ENCODE measurements at places on chromosomes 4 and X. TPM values are rescaled to one million over a fixed set of nuclear protein-coding genes. Genes with fewer than 3 reads are reported as not detected.

GRCh38 chr4:155319516-155319915, 57.2 kb downstream of the MAP9 start:
- no peaks in the 10 kb centered on the region for H3K36me3 ChIP-seq
- no peak overlapping the region for H3K27ac ChIP-seq

DNA sequence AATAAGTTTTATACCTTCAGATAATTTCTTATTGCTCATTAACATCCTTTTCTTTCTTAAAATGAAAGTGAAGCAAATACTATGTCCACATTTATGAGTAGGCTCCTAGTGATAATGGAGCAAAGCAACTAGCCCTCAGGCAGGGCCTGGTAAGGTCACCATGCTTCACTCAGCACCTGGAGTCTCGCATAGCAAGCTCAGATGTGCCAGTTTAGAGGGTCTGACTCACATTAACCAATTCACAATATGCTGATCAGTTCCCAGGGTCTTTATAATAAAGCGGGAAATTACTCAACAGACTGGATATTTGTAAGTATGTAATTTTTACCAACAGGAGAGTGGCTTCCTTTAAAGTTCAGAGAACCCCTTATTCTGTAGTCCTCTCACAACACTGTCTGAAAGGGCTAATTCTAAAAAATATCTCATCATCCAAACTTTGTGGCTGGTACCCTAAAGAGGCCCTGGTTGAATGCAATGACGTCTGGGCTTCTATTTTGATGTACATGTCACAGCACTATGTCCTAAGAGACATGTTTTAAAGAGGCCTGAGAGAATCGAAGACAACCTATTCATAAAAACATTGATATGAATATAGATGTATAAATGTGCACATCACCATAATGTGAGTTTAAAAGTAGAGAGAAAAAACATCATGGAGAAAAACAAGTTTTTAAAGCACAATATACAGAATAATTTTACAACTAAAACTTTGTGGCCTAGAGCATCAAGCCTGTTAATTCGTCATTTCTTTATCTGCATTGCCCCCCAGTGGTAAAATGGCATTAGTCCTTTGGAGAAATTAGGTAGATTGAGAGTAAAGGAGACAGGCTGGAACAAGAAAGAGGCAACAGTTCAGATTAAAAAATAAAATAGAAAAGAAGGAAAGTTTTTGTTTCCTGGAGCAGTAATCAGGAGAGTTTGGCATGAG, 44.3 kb downstream of the IL21 start:
- no peaks in the 10 kb centered on the region for H3K27me3 ChIP-seq
- H3K27ac ChIP-seq, result no peak overlapping the region
- DNase-seq, result no peak
- H3K4me1 ChIP-seq, result no peaks in the 10 kb centered on the region
- H3K36me3 ChIP-seq, result no peaks in the 10 kb centered on the region

DNA sequence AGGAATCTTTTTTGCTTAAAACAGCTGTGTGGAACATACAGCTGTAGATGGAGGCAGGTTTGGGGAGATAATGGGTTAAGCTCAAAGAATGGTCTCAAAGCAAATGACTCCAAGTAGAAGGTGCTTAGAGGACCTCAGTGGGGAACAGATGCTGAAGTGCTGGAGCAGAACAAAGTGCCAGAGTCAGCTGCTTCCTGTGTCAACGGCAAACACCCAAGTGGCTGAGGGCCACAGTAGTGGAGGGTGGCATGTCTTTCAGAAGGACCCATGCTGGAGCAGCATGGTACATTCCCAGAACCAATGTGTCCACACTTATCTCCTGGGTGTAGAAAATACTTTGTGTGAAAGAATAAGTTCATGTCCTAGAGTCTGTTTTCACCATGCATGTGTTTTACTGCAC, 197.5 kb downstream of the CCNG2 start:
- no peaks in the 10 kb centered on the region for H3K27me3 ChIP-seq
- no peak for DNase-seq
- H3K36me3 ChIP-seq, result no peaks in the 10 kb centered on the region
- no peaks in the 10 kb centered on the region for H3K4me1 ChIP-seq
- H3K27ac ChIP-seq, result no peak overlapping the region

DNA sequence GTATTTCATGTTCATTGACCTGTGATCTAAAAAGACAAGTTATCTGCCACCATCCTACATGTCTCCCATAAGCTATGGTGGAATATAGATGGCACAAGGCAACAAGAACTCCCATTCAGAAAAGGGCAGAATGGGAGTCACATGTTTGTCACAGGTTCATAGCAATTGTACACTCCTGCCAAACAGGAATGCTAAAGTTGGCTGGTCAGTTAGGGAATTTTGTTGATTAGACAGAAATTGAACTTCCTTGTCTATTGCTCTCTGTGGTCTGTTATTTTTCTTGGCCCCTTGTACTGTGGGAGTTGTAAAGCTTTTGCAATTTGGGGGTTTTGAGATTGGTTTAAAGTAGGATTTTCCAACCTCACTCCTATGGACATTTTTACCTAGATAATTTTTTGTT, 101.7 kb upstream of the SOD3 start:
- no peak overlapping the region for H3K27ac ChIP-seq
- no peak overlapping the region for H3K4me3 ChIP-seq
- H3K27me3 ChIP-seq, result no peaks in the 10 kb centered on the region
- H3K4me1 ChIP-seq, result no peaks in the 10 kb centered on the region
- H3K36me3 ChIP-seq, result no peaks in the 10 kb centered on the region

DNA sequence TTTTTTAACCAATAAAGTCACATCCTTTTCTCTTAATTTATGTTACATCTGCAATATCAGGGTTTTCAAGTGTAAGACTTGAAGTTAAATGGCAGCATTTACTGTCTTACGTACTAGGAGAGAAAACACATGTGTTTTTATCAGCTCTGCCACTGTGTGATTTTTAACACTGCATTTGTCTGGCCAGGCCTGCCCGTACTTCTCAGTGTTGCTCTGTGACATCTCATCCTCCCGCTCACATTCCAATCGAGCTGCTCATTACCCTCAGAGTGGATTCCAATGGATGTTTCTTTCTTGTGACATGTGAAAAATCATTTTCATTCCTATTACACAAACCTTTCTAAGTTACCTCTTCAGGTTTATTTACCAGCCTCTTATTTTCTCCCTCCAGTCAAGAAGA, 420.3 kb downstream of the FAT4 start:
- H3K27me3 ChIP-seq, result no peaks in the 10 kb centered on the region
- peak; percentile 23 for DNase-seq
- H3K27ac ChIP-seq, result no peak overlapping the region
- no peaks in the 10 kb centered on the region for H3K36me3 ChIP-seq

DNA sequence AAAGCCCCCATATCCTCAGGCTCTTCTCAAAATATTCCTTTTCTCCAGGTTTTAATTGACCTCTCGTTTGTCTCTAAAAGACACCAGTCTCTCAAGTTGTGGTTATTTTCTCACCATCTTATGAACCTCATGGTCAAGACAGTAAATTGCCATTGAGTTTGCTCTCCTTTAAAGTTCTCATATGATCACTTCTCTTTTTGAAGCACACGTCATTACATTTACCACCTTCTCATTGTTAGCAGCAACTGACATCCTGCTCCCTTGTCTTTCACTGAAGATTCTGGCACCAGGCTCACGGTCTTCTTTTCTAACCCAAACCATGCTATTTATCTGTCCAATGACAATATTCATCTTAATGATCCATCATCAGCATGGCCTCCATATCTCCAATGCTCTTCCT, 324.2 kb downstream of the TMA16 start:
- H3K27me3 ChIP-seq, result no peaks in the 10 kb centered on the region
- no peak overlapping the region for H3K27ac ChIP-seq
- no peak overlapping the region for H3K4me3 ChIP-seq
- H3K4me1 ChIP-seq, result no peaks in the 10 kb centered on the region
- no peak for DNase-seq

XK gene
- 9.3 TPM for total RNA-seq

DNA sequence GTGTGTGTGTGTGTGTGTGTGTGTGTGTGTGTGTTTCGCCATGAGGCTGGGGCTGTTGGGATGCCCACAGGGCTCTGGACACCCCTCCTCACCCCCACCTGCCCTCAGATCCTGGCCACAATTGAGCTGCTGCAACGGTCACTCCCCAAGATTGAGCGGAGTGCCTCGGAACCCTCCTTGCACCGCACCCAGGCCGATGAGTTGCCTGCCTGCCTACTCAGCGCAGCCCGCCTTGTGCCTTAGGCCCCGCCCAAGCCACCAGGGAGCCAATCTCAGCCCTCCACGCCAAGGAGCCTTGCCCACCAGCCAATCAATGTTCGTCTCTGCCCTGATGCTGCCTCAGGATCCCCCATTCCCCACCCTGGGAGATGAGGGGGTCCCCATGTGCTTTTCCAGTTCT, 10.2 kb downstream of the ARAF start:
- H3K36me3 ChIP-seq, result peaks cover 8% of the 10 kb centered on the region
- no peak overlapping the region for H3K4me3 ChIP-seq
- no peak for DNase-seq
- H3K27me3 ChIP-seq, result no peaks in the 10 kb centered on the region

ZAR1 gene
- total RNA-seq, result not detected

DNA sequence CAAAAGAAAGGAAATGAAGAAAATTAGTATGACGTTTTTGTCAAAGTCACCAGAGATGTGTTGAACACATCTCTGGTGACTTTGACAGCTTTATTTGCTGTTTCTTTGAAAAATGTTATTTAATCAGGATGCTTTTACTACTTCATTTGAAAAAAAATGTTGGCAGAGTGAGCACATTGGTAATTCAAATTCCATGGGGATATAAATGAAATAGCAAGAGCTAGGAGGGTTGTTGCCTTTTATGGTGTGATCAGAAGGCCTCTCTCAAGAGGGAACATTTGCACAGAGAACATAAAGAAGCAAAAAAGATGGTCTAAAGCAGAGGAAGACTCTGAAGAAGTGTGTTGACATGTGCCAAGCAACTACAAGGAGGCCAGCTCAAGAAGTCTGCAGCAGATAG, 46.6 kb upstream of the CXCL8 start:
- H3K27me3 ChIP-seq, result no peaks in the 10 kb centered on the region
- H3K36me3 ChIP-seq, result no peaks in the 10 kb centered on the region
- no peaks in the 10 kb centered on the region for H3K4me1 ChIP-seq
- H3K4me3 ChIP-seq, result no peak overlapping the region

- DNase-seq, result no peak
- H3K4me3 ChIP-seq, result no peak overlapping the region
- no peaks in the 10 kb centered on the region for H3K36me3 ChIP-seq
- H3K27me3 ChIP-seq, result no peaks in the 10 kb centered on the region
Measured at GRCh38 chr4:73682508-73682907, 57.9 kb upstream of the CXCL8 start.

DNA sequence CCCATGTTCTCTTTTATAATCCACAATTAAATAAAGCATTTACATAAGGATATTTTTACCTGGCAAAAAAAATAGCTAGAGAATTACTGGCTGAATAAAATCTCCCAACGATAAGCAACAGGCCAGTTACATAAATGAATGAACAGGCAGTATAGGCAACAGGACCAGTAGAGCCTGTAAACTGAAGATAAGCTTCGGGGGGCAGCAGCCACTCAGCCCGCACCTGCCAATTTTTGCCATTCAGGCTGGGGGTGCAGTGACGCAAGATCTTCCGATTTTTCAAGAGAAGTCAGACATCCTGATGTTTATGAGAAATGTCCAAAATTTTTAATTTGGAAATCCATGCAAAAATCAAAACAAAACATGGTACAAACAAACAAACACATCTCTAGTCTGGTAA, 49.0 kb upstream of the CDKN2AIP start:
- H3K4me3 ChIP-seq, result no peak overlapping the region
- H3K27ac ChIP-seq, result no peak overlapping the region
- DNase-seq, result no peak
- no peaks in the 10 kb centered on the region for H3K36me3 ChIP-seq
- H3K4me1 ChIP-seq, result peaks cover 23% of the 10 kb centered on the region

GRCh38 chr4:78014889-78015886, 41.9 kb upstream of the FRAS1 start:
- no peak overlapping the region for H3K4me3 ChIP-seq
- no peak overlapping the region for H3K27ac ChIP-seq
- H3K27me3 ChIP-seq, result no peaks in the 10 kb centered on the region
- DNase-seq, result no peak
- H3K4me1 ChIP-seq, result no peaks in the 10 kb centered on the region

GRCh38 chr4:31427691-31428090, 707.5 kb downstream of the PCDH7 start:
- H3K27me3 ChIP-seq, result no peaks in the 10 kb centered on the region
- no peak for DNase-seq
- H3K4me3 ChIP-seq, result no peak overlapping the region

DNA sequence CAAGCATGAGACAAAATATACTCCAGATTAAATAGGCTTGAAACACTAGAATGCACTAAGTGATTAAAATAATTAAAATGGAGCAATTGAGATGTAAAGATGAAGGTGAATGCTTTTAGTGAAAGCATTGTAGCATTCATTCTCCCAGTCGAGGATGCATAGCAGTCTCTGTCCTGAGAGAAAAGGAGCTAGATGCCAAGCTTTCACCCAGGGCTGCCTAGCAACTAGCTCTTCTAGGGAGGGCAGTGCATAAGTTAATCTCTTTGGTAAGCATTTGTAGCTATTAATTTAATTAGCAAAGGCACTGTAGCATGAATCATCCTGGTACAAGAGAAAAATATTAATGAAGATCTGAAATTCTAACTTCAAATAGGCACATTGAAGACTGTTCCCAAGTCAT, 1014.8 kb downstream of the C4orf33 start:
- no peak overlapping the region for H3K27ac ChIP-seq
- H3K36me3 ChIP-seq, result no peaks in the 10 kb centered on the region
- no peak overlapping the region for H3K4me3 ChIP-seq
- no peaks in the 10 kb centered on the region for H3K4me1 ChIP-seq

DNA sequence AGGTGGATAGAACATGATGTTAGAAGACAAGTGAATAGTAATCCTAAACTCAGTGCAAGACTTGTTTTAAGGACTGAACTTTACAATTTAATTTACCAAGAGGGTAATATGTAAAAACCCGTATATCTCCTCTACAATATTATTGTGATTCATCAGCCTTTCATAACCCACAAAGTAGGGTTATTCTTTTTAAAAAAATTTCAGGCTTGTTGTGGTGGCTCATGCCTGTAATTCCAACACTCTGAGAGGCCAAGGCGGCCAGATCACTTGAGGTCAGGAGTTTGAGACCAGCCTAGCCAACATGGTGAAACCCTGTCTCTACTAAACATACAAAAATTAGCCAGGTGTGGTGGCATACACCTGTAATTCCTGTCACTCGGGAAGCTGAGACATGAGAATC, 7.2 kb downstream of the IBSP start:
- H3K4me3 ChIP-seq, result no peak overlapping the region
- H3K27ac ChIP-seq, result no peak overlapping the region
- no peak for DNase-seq
- no peaks in the 10 kb centered on the region for H3K27me3 ChIP-seq
- H3K36me3 ChIP-seq, result no peaks in the 10 kb centered on the region

GRCh38 chrX:13620207-13620606, 32.7 kb upstream of the TCEANC start:
- no peaks in the 10 kb centered on the region for H3K4me1 ChIP-seq
- H3K36me3 ChIP-seq, result no peaks in the 10 kb centered on the region
- H3K4me3 ChIP-seq, result no peak overlapping the region

- H3K36me3 ChIP-seq, result no peaks in the 10 kb centered on the region
- DNase-seq, result peak; percentile 46
- H3K27me3 ChIP-seq, result no peaks in the 10 kb centered on the region
- H3K4me3 ChIP-seq, result no peak overlapping the region
Measured at GRCh38 chr4:89000844-89001360, 56.1 kb downstream of the FAM13A start.

F9 gene
- total RNA-seq, result not detected

STATH gene
- total RNA-seq, result not detected

GRCh38 chrX:7055386-7056137, 92.0 kb upstream of the STS start:
- no peak overlapping the region for H3K27ac ChIP-seq
- no peaks in the 10 kb centered on the region for H3K36me3 ChIP-seq
- no peaks in the 10 kb centered on the region for H3K27me3 ChIP-seq
- no peaks in the 10 kb centered on the region for H3K4me1 ChIP-seq
- DNase-seq, result no peak

PCDH11X gene
- under 0.01 TPM for total RNA-seq

- no peak overlapping the region for H3K4me3 ChIP-seq
- no peak overlapping the region for H3K27ac ChIP-seq
- no peaks in the 10 kb centered on the region for H3K4me1 ChIP-seq
Measured at GRCh38 chr4:98046665-98047064, 96.6 kb downstream of the STPG2 start.

All from body of pancreas (tissue), 4 donors.